Fibroblast of the aortic adventitia (primary cell): ENCODE measurements at places on chromosomes 3 and 15.

GRCh38 chr3:155390351-155390750, 96.9 kb upstream of the STRIT1 start:
- peak; percentile 13 for DNase-seq

GRCh38 chr15:77004189-77004588, 9.3 kb downstream of the PSTPIP1 start:
- no peak for DNase-seq

GRCh38 chr15:80419546-80419945, 15.4 kb downstream of the ARNT2 start:
- DNase-seq: peak; percentile 46

GRCh38 chr15:42147431-42147735, 9.1 kb downstream of the PLA2G4F start:
- no peak for DNase-seq

GRCh38 chr15:28017423-28017924, 81.6 kb downstream of the OCA2 start:
- no peak for DNase-seq

DNA sequence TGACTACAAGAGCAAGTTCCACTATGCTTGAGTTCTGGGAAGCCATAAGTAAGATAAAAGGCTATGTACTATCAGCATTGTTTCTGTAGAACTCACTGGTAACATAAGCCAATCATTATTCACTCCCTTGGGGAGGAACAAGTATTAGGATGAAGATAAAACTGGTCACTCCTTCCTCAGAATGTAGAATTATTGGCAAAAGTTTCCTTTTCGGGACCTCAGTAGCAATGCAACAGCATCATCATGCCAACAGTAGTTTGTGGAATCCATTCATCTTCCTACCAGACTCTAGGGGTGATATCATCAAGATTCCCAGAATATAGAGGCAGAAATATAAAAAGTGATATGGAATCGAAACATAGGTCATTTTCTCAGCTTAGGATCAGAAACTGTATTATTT, 209.5 kb downstream of the PLOD2 start:
- peak; percentile 51 for DNase-seq

DNA sequence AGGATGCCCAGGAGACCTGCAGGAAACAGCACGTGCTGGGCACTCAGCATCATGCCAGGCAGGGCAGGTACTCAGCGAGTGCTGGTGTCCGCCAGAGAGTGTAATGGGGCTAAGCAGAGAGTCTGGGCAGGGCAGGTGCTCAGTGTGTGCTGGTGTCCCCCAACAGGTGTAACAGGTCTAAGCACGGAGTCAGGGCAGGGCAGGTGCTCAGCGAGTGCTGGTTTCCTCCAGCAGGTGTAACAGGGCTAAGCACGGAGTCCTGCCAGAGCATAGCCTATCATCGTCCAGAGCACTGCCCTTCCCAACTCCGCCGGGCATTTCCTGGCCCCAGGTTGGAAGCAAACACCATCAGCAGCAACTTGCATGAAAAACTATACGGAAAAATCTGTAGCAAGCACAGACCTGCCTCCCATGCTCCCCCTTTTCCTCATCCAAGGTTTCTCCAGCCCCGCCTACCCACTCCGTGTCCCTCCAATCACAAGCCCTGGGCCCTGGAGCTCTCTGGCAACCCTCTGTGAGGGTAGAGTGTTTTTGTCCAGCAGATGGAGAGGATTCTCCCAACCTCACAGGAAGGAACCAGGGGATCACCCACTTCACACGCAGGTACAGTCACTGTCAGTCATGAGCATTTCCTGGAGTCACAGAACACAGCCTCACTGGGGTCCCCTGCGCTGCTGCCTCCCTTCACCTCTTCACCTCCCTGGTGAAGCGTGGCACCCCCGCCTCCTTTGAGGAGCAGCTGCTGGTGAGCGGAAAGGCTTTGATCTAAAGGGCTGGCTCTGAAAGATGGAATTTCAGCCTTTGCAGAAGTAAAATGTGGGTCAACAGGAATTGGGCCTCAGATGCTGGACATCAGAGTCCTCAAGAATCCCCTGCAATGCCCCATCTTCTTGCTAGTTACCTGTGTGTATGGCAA, 302.5 kb downstream of the OCA2 start:
- no peak for DNase-seq

DNA sequence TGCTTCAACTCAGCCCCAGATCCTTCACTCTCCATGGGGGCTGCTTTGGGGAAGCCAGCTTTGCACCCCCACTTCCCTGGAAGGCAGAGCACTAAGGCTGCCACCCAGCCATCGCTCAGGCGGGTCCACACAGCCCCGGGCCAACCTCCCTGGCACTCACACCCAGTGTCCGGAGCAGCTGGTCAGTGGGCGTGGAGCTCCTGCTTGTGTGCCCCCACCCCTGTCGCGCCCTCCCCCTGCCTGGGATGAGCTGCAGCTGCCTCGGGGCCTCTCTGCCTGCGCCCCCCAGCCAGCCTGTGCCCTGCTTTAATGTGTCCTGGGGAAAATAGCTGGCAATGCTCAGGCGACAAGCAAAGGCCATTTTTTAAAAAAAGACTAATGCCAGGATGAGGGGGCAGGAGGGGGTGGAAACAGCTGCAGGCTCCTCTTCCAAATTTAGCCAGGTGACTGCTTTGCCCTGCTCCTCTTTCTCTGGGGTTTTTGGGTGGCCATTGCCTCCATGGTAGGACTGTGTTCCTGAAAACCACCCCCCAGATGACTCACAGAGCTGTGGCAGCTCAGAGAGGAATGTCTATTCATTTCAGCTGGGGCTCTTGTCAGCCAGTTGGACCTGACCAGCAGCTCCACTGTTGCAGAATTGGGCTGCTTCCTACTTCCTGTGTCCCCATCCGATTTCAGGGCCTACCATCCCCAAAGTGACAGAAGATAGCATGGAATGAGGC, 65.0 kb downstream of the CEMIP start:
- peak; percentile 59 for DNase-seq

GRCh38 chr15:31774045-31774444, 256.3 kb upstream of the CHRNA7 start:
- DNase-seq: no peak
